Ureter (tissue), 1 donor: ENCODE measurements at places on chromosomes 6 and 20.

- no peak for DNase-seq
These were observed 6.5 kb downstream of the CEP162 start for GRCh38 chr6:84220809-84221409.

DNA sequence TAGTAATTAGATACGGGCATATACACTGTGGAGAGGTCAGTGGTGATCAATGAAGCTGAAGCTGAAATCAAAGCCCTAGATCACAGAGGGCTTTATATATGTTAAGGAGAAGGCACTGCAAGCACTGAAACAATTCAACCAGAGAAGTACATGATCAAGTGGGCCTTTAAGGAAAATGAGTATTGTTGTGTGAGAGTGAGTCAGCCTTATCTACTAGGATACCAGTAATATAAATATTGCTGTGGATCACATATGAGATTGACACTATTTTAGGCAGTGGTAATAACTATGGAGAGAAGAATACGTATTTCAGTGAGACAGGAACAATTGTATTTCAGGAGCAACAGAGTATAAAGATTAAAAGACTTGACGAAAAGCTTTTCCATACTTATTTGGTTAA lies 1172.2 kb upstream of the GJE1 start:
- no peak for DNase-seq

- DNase-seq = no peak
These were observed 109.9 kb downstream of the POPDC3 start for GRCh38 chr6:105069821-105070445.

DNA sequence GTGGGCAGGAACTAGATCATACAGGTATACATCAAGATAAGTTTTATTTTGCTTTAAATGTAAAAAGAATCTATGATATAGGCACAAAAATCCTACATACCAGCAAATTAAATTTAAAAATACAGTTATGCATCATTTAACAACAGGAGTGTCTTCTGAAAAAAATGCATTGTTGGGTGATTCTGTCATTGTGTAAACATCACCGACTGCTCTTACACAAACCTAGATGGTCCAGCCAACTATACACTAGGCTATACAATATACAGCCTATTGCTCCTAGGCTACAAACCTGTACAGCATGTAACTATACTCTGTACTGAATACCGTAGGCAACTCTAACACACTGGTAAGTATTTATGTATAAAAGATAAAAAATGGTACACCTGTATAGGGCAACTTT lies 139.4 kb downstream of the RNGTT start:
- no peak for DNase-seq

DNA sequence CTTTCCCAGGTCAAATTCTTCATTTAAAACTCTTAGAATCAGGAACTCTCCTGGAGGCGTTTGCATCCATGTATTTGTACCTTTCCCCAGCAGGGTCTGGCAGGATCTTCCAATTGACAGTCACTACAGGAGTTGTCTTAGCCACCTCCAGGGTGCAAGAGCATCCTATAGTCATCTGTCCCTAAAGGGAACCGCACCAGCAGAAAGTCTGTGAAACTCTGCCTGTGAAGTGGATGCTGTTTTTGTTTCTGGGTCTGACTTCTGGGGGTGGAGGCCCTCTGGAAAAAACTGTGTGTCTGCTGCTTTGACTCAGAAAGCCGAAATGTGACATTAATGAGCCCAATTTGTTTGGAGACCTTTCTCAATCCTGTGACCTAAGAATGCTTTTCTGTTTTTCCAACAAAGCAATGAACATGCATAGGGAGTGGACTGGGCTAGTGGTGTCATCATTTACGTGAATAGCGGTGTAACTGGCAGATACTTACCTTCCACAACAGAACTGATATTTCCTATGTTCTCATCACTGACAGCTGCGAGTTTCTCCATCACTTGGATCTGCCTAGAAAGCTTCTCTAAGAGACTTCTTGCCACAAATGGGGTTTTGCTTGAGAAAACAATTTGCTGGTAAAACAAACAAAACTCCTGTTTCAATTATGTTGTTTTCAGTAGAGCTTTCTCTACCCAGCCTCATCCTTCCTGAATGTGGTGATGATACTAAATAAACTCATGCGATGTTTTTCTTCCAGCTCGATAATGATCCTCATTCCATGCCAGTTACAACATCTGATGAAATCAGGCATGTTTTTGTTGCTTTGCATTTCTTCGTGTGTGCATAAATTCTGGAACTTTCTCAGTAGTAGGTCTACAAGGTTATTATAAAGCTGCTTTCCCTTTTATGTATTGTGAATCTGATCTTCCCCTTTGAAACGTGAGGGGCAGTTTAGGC lies 33.3 kb upstream of the ARMH2 start:
- no peak for DNase-seq

GRCh38 chr6:25197111-25197510 lies 82.1 kb upstream of the CARMIL1 start:
- DNase-seq = no peak

DNA sequence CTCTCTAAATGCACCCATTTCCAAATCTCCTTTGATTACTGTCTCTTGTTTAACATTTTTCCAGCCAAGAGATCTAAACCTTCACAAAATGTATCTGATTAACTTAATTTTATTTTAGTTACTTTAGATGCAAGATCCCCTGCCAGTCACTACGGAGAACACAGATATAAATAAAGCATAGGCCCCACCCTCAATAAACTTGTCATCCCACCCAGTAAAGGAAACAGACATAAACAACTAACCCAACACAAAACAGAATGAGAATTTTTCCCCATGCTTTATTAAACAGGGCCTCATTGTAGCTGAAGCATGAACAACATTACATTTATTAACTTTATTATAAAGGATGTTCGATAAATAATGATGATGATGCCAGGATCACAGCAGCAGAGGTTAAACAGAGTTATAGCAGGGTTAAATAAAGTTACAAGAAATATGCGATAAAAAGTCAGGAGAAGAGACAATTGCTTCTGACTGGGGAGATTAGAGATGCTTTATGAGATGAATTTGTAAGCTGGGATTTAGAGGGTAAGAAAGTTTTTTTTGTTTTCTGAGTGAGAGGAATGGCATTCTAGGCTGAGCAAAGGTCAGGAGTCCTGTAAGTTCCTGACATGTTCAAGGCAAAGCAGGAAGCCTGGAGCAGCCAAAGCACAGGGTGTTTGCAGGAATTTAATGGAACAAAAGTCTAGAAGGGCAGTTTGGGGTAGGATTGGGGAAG lies 41.1 kb downstream of the TFAP2A start:
- no peak for DNase-seq
